ENCODE measurements at places on chromosomes 1 and 21.

- DNase-seq: no peak
Observed at GRCh38 chr1:202161151-202162046, 997 bp upstream of the PTPN7 start.

- DNase-seq: no peak
Observed at GRCh38 chr1:62539028-62539447, 58.3 kb upstream of the ANGPTL3 start.

DNA sequence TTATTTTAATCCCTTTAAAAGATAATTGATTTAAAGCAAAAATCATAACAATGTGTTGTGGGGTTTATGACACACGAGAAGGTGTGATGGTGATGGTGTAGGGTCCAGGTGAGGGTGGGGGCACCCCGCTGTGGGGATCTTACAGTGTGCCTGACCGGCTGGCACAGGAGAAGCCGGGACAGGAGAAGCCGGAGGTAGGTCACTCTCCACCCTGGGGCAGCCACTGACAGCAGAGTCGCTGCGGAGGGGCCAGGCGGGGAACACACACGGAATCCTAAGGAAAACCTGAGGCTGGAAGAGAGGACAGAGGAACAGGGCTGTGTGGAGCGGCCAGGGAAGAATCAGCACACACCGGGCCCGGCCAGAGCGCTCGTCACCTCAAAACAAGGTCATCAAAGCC is 4.3 kb upstream of the LRRC3 start:
- no peak for DNase-seq

DNA sequence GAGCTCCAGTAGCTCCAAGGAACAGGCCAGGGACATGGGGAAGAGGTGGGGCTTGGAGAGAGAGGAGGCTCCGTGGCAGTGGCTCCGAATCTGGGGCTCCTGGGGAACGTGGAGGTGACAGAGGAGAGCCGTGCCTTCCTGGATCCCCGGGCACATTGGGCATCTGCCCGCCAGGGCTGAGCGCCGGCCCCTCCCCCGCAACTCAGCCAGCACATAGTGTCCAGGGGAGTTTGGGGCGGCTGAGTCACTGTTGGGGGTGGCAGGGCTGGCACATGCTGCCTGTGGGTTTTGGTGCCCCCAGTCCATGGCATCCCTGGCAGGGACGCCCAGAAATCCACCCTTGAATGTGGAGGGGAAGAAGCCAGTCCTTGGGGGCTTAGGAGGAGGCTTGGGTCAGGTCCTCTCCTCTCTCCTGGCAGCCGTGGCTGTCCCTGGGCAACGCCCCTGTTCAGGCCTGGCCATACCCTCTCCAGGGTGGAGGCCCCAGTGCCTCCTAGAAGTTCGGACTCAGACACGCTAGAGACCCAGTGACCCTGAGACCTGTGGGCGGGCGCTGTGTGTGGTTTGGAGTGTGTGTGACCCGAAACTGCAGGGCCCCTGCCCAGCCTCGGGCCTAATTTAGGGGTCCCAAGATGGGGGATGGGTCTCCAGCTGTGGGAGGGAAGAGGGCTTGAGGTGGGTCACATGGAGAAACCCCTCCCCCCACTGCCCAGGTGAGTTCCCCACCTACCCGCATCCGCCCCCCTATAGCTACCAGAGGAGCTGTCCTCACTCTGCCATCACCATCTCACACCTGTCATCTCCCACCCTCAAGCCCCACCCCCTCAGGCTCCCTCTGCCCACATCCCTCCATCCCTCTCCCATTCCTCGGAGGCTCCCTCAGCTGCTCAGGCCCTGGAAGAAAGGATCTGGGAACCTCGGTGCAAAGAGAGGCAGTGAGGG is 1.6 kb downstream of the HSPB7 start:
- DNase-seq: peak; percentile 27

DNA sequence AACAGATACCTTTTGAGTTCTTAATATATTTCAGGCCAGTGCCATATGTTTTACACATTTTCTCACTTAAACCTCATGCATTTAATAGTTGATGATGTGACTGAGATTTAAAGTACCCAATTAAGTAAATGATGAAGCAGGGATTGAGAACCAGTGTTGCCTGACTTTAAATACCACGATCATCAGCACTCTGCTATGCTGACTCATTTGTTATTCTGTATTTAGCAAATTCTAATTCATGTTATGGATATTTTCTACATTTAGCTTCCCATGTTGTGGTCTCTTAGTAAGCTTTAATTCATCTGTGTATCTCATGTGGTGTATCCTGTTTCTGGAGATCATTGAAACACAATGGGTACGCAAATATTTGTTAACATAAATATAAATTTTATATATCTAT is 363.0 kb downstream of the PTBP2 start:
- DNase-seq: peak; percentile 16

GRCh38 chr1:183970516-183971300 is 66.8 kb downstream of the COLGALT2 start:
- DNase-seq: no peak

DNA sequence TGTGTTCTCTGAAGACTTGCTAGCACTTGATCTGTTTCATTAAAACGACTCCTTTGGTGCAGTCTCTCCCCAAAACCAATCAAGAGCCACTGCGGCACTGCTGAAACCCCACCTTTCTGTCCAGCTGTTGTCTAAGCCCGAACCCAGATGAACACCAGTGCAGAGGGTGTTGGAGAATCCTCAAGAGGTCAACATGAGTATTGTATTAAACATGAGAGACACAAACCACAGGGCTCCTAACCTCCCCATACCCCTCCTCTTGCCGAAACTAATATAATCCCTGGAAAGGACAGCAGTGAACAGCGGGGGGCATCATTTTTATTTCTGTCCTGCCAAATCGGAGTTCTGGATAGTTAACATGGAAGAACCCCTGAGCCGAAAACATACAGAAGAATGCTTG is 333.9 kb downstream of the CAMTA1 start:
- no peak for DNase-seq

DNA sequence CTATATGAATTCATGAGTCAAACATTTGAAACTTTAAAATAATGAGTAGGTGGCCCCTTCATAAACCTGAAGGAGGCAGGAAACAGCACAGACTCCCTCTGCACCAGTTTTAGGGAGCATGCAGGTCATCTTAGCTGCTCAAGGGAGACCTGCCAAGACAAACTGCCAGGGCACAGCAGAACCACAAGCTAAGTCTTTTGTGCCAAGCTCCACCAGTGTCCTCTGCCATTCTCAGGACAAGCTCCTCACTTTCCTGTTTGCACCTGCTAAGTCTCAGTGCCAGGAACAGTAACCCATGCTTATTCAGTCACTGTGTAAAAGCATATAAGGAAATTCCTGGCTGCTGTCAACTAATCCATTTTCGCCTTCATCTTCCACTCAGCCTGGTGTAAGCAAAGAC is 368.9 kb downstream of the SEC16B start:
- no peak for DNase-seq
